ENCODE measurements at places on chromosomes 12 and 14.

DNA sequence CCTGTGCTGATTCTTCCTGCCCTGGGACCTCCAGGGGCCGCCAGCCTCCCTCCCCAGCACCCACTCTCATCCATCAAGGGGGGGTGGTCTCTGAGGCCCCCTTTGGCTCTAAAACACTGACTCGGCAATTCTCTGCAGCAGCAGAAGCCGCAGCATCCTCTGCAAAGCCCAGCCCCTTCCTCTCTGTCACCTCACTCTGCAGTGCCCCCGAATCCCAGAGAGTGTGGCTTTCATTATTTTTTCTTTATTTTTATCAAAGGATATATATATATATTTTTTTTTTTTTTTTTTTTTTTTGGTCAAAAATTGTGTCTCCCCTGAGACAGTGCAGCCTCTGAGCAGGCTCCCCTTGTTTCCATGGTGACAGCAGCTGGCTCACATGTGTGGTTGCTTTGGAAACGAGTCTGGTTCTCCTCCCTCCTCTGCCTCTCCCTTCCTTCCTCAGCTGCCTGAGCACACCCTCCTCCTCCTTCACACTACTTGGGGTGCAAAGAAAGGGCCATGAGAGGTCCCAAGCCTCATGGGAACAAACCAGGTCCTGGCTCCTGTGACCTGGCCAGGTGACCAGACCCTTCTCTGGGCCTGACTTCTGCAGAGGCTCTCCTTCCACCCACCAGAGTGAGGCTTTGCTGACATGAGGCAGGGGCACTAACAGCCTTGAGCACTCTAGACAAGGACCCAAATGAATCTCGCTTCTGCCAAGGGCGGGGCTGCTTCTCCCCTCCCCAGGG is 100.5 kb downstream of the LRRC74A start:
- DNase-seq = peak; percentile 91

GRCh38 chr14:29123017-29123416 is 356.4 kb downstream of the FOXG1 start:
- DNase-seq = no peak

DNA sequence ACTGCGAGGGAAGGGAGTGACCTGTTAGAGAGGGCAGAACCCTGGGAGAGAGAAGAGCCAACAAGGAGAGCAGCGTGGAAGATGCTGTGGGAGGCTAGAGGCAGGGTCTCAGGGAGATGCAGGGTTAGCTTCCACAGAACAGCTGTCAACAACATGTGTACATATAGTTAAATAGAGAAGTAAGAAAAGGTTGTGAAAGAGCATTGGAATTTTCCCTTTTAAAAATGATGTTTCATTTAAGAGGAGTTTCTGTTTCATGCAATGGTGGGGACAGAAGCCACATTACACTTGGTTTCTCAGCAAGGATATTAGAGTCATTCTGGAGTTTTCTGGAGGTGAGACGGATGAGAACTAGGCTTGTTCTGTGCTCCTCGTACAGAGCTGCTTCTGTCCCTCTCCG is 23.8 kb upstream of the TBC1D30 start:
- DNase-seq = no peak

GRCh38 chr12:110203546-110203945 is 77.5 kb upstream of the ATP2A2 start:
- DNase-seq = no peak

DNA sequence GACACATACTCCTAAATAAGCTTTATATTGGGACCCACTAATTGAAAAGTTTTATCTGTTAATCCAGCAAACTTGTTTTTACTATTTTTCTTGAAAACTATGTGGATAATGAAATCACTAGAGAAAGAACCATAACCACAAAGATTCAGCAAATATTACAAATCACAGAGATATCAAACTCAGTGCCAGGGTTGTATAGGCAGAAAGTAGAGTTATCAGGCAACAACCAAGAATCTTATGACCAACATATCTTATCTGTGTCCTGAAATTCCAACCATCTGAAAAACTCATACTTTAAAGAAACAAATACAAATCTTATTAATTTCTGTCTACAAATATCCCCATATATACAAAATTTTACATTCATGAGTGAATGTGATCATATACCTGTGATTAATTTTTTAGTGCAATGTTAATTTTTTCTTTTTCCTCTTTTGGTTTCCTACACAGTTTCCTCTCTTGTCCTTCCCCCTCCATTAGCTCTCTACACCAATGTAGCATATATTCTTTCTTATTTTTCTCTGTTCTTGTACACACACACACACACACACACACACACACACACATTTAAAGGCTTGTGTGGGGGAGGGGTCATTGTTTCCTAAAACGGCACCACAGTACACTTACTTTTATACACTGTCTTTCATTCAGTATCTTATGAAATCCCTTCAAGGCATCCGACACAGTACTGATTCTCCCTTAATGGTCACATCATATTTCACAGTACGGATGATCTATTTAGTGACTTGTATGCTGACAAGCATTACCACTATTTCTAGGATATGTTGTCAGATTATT is 18.6 kb downstream of the AMN1 start:
- DNase-seq = no peak

All from CD4-positive, alpha-beta T cell treated with Interleukin-2 at 100 ng/mL for 4 hours (primary cell).